Esophagus muscularis mucosa (tissue), 4 donors: ENCODE measurements at places on chromosomes 11 and 22. TPM values are rescaled to one million over a fixed set of nuclear protein-coding genes. Genes with fewer than 3 reads are reported as not detected.
A peak's percentile ranks its signal among the peaks of the same experiment; 100 is the strongest.

- no peaks in the 10 kb centered on the region for H3K36me3 ChIP-seq
- no peaks in the 10 kb centered on the region for H3K27me3 ChIP-seq
- H3K4me3 ChIP-seq, result no peak overlapping the region
- no peak overlapping the region for H3K27ac ChIP-seq
Observed at GRCh38 chr11:120608760-120609211, 97.2 kb downstream of the GRIK4 start.

- H3K4me1 ChIP-seq, result no peaks in the 10 kb centered on the region
- no peak overlapping the region for H3K27ac ChIP-seq
- H3K36me3 ChIP-seq, result no peaks in the 10 kb centered on the region
- no peaks in the 10 kb centered on the region for H3K27me3 ChIP-seq
- no peak for DNase-seq
Observed at GRCh38 chr22:20279662-20280134, 11.6 kb upstream of the RTN4R start.

DNA sequence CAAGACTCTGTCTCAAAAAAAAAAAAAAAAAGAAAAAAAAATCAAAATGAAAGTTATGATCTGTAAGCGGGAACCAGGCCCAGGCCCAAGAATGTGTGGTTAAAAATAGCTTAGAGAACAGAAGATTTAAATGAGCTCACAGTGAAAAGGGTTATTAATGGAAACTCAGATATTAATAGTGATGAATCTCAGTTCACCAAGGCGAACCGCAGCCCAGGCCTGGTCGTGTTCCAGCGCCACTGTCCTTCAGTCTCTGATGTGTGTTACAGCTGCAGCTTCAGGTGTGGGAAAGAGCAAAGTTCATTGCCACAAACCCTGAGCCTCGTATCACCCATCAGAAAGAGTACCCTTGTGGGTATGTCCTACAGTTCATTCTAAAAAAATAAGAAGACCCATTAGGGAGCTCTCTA lies 107.1 kb downstream of the GAB2 start:
- H3K36me3 ChIP-seq, result no peaks in the 10 kb centered on the region
- no peak for DNase-seq
- H3K27me3 ChIP-seq, result no peaks in the 10 kb centered on the region
- H3K4me3 ChIP-seq, result peak overlapping the region; percentile 10
- peaks cover 37% of the 10 kb centered on the region for H3K4me1 ChIP-seq

DNA sequence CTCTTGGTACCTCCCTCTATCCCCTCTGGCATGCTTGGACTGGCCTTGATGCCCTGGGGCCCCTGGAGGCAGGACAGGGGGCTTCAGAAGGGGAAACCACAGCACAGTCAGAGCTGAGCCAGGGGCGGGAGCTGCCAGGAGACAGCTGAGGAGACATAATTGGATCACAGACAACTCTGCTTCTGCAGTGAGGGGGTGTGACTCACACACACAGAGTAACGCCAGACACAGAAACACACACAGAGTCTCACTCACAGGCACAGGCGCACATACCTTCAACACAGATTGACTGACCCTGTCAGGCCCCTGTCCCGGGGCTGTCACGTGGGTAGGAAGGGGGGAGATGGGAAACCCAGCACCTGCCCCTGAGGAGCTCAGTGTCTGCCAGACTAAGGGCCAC lies 20.6 kb downstream of the STARD10 start:
- H3K4me3 ChIP-seq, result no peak overlapping the region
- no peak for DNase-seq
- peaks cover 20% of the 10 kb centered on the region for H3K4me1 ChIP-seq
- H3K27ac ChIP-seq, result peak overlapping the region; percentile 46

The RELT gene
- 2.3 TPM for total RNA-seq

The CLTCL1 gene
- total RNA-seq, result 5.8 TPM

The ASRGL1 gene
- 6.8 TPM for total RNA-seq
